ENCODE measurements at places on chromosomes 2 and 18.

- no peak for DNase-seq
These were observed 681.6 kb upstream of the KLHL29 start for GRCh38 chr2:22703286-22703920.

- DNase-seq, result no peak
These were observed 222.6 kb upstream of the SPRED2 start for GRCh38 chr2:65655000-65655399.

GRCh38 chr2:139359818-139360217 lies 579.6 kb upstream of the NXPH2 start:
- no peak for DNase-seq

DNA sequence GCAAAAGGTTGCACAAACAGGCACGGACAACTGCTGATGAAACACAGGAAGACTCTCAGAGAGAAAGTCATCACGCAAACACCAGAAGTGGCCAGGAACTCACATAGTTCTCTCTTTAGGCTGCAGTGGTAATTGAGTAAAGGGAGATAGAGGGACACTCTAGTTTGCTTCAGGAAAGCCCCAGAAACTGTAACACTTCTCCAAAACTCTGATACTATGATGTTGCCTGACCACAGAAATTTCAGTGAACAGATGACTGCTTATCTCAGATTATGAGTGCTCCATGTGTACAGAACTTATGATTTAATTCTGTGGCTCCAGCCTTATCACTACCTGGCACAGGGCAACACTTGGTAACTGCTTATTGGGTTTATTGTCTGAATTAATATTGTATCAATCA lies 311.5 kb upstream of the GYPC start:
- no peak for DNase-seq

DNA sequence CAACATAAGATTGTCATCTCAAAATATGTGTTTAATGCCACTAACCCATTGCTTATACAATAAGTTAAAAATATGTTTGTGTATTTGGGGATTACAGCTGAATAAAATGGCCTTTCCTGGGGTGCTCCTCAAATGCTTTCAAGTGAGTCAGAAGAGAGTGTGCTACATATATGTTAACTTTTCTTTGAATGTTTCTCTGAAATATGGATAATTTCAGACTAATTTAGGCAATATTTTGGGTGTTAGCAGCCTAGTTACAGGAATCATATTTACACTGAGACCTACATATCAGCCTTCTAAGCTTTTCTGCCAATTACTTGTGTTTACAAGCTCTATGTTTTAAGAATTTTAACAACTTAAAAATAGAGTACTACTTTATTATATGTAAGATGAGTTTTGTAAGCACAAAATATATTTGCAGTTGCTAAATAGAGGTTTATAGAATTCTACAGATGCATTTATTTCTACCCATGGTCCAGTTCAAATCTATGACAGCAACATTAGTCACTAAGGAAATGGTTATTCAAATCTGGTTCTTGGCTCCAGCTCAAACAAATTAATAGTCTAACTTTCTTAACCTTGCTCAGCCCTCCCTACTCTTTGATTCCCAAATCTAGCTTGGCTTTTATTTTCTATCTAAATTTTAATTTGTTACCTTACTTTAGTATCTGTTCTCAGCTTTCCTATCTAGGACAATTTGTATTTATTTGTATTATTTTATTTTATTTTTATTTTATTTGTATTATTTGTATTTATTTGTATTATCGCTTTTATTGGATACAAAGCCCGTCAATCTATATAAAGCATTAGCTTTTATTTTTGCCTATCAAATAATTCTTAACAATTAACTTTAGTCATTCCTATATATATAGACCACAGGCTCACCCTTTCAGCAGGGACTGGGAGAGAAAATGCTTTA lies 48.9 kb downstream of the FSIP2 start:
- DNase-seq, result no peak

- DNase-seq, result peak; percentile 51
These were observed 118.2 kb downstream of the SPTBN1 start for GRCh38 chr2:54574107-54574859.

DNA sequence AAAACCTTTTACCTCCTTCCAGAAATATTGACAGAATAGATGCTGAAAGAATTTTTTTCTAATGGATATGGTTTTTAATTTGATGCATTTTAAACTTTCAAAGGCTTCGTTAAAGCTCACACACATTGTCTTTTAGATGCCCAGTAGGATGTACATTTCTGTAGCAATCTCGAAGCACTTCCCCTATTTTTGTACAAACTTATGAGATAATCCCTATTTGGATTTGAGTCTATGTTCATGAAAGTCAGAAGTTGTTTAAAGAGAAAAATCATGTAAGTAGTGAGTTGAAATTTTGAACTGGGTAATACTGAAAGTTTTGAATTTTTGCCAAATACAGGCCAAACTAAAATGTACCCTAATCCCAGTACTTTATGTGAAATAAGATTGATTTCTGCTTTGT lies 38.1 kb upstream of the MMADHC start:
- DNase-seq, result no peak

- DNase-seq, result no peak
These were observed 49.8 kb downstream of the PMS1 start for GRCh38 chr2:189834059-189834458.

- DNase-seq, result no peak
These were observed 74.3 kb downstream of the GREB1L start for GRCh38 chr18:21316296-21316695.

- no peak for DNase-seq
These were observed 423.8 kb upstream of the HS6ST1 start for GRCh38 chr2:128742467-128742866.

- no peak for DNase-seq
These were observed 174.5 kb downstream of the GLI2 start for GRCh38 chr2:120910164-120910563.

DNA sequence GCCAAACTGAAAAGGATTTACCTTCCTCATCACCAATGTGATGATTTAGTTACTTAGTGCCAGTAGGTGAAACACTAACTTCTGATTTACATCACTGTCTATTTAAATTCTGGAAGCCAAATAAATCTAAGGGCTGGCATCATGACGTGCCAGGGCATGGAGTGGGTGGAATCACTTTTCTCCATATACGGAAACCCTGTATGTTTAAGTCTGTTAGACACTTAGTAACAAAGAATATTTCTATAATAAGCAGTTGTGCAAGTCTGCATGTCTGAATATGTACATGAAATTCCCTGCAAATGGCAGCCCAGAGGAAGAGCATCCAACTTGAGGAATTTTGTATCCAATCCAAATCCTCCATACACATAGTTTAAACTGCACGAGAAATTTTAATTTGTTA lies 243.1 kb upstream of the SMAD7 start:
- DNase-seq, result no peak

GRCh38 chr2:140057928-140058327 lies 1277.7 kb upstream of the NXPH2 start:
- no peak for DNase-seq

- DNase-seq, result no peak
These were observed 109.7 kb downstream of the CTNNA2 start for GRCh38 chr2:79622508-79622907.
